NCI-H187 (cell line): ENCODE measurements at places on chromosomes 4 and X.

GRCh38 chrX:24482823-24483415 lies 17.8 kb downstream of the PDK3 start:
- no peak for DNase-seq

- DNase-seq: no peak
Observed at GRCh38 chrX:85108165-85108564, 104.5 kb downstream of the APOOL start.

GRCh38 chr4:141807103-141807891 lies 170.9 kb downstream of the IL15 start:
- DNase-seq: no peak

GRCh38 chr4:169489306-169489705 lies 123.1 kb downstream of the NEK1 start:
- no peak for DNase-seq

GRCh38 chr4:171639540-171639939 lies 173.7 kb upstream of the GALNTL6 start:
- no peak for DNase-seq

- DNase-seq: no peak
Observed at GRCh38 chr4:142845293-142846107, 601 bp downstream of the INPP4B start.

GRCh38 chr4:2375427-2375826 lies 43.0 kb downstream of the ZFYVE28 start:
- no peak for DNase-seq

- DNase-seq: no peak
Observed at GRCh38 chr4:79673898-79674297, 265.9 kb upstream of the GK2 start.

DNA sequence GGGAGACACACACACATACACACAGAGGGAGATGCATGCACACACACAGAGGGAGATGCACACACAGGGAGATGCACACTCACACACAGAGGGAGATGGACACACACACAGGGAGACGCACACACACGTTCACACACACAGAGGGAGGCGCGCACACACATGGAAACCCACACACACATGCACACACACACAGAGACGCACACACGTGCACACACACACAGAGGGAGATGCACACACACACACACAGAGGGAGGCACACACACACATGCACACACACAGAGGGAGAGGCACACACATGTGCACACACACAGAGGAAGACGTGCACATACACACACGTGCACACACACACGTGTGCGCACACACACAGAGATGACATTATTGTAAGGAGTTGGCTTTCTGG lies 79.1 kb downstream of the HMX1 start:
- no peak for DNase-seq

DNA sequence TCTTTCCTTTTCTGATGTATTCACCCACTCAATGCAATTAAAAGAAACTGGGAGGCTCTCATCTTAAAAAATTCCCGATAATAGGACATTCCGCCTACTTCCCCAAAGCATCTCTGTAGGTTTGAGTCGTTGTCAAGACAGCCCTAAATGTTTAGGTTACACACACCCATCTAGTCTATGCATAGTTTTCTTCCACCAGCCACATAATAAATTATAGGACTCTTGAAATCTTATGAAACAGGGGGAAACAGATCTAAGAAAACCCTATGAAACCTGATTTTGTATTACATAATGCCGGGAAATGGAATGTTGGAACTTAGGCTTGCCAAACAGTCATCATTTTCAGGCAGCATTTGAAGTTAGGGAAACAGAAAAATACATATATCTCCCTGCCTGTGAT lies 150.0 kb downstream of the PRKX start:
- no peak for DNase-seq

GRCh38 chr4:15912961-15913630 lies 25.4 kb downstream of the FGFBP1 start:
- DNase-seq: no peak

DNA sequence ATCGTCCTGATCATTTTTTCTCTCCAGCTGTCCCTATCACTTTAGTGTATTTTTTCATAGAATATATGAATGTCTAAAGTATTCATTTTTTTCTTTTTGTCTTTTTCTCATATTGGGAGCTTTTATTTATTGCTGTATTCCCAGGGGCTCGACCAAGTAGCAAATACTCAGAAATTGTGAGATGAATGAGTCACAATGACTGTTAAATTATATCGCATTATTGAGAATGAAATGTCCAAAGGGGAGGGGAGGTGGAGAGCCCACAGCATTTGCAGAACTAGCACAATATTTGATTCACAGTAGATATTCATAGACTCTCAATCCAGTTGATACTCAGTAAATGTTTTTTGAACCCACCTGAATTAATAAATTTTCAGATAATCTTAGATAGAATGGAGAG lies 543.6 kb upstream of the FAM241A start:
- DNase-seq: no peak

DNA sequence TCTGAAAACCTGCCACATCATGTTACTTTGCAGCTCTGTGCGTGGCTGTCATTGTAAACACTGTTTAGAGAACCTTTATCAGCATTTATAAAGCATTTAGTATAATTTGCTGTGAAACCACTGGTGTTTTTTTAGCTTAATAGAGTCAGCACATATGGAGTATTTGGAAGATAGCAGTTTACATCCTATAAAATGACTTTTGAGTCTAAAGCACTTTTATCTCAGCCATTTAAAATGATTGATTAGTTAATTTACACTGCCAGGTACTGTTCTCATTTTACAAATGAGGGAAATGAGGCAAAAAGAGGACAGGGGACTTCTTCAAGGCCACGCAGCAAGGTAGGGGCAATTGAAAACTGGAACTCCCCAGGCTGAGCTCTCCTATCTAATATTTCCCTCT lies 181.7 kb downstream of the FRMPD4 start:
- DNase-seq: no peak

DNA sequence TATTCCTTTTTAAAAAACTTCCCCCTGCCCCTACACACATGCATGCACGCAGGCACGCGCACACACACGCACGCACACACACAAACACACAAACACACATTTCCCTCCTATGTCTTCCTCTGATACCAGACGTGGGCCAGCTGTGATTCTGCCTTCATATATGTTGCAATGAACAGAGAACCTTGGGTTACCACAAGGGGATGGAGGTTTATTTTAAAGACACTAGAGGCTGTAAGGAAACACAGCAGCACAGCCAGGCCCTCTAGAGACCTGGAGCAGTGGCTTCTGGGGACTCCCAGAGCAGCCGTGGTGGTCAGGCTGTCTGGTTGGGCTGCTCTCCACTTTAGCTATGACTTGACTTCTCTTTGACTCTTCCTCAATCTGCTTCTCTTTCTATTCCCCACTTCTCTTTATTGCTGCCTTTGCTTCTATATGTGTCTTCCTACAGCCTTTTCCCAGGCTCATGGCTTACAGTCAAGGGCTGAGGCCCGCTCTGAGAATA lies 3.2 kb upstream of the TLR10 start:
- no peak for DNase-seq

- DNase-seq: no peak
Observed at GRCh38 chr4:167084321-167084720, 150.0 kb downstream of the SPOCK3 start.

DNA sequence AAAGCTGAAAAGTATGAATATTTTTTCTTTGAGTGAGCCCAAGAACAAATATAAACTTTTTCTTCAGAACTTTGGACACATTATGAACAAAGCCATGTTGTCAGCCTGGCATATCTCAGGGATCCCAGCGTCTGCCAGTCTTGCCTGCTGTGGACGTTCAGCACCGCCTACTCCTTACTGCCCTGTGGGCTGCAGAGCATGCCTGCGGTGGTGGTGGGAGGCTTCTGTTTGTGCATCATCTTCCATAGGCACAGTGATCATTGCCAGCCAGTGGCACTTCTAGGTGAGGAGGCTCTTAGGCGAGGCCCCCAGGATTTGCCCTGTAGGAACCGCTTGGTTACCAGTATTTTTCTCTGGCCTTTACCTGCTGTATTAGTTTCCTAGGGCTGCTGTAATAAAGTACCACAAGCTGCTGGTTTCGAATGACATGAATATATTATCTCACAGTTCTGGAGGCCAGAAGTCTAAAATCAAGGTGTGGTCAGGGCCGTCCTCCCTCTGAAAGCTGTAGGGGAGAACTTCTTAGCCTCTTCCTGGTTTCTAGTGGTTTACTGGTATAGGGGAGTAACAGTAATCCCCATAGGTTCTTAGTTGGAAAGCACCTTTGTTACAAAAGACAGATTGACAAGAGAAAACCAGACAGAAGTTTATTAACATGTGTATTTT lies 15.4 kb downstream of the ANXA3 start:
- no peak for DNase-seq

- DNase-seq: no peak
Observed at GRCh38 chr4:10704430-10704810, 19.9 kb upstream of the CLNK start.

GRCh38 chrX:19514791-19515614 lies at the start of gene MAP3K15:
TSS of gene MAP3K15 (minus strand) at chrX:19515508. CDS start at chrX:19515261, 247 bp downstream.
- DNase-seq: no peak

- no peak for DNase-seq
Observed at GRCh38 chr4:1283711-1284110, 6.0 kb upstream of the MAEA start.

GRCh38 chr4:26076000-26076587 lies 162.1 kb downstream of the SMIM20 start:
- DNase-seq: no peak

GRCh38 chr4:87409420-87409939 lies 12.9 kb upstream of the NUDT9 start:
- DNase-seq: no peak

- no peak for DNase-seq
Observed at GRCh38 chr4:17930256-17930655, 91.3 kb downstream of the LCORL start.

DNA sequence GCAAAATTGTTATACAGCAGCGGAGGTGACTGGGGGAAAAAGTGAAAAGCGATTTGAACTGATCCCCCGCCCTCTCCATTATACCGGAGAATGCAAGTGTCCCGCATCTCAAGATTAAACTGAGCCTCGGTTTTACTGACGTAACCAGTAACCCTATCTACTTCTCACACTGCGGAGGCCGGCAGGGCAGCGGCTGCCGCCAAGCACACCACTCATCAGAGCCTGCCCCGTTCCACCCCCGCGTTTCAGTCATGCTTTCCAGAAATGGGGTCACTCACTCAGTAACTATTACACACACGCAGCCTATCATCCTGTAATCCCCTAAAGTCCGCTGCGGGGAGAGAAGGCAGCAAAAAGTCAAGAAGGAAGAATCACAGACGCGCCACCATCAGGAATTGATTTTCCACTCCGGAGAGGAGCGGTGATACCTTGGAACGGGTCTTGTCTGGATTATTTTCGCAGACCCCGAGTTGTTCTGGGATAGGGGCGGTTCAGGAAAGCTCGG lies 1.4 kb downstream of the RPS6KA3 start:
- DNase-seq: no peak

DNA sequence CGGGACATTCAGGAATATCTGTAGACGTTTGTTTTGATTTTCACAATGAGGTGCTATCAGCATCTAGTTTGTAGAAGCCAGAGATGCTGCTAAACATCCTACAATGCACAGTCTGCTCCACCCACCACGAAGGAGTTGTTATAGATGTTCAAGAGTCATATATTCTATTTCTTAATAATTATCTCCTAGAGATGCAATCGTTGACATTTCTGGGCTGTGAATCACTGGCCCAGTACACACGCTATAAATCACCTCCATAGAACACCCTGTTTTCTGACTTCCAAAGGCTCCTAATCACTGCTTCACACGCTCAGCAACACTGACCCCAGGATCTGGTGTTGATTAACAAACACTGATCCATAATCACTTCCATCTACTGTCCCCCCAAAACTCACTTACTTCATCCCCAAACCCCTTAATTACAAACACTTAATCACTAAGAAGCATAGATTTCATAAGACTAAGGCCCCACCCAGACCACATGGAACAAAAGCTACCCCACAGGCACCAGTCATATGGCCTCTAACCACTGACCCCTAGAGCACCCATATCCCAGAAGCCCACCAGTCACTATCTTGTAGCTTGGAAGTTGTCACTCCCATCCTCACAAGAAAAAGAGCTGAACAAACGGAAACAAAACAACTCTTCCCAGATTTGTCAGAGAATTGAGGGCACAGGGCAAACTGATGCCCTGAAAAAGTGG lies 31.7 kb upstream of the ZNF41 start:
- no peak for DNase-seq

DNA sequence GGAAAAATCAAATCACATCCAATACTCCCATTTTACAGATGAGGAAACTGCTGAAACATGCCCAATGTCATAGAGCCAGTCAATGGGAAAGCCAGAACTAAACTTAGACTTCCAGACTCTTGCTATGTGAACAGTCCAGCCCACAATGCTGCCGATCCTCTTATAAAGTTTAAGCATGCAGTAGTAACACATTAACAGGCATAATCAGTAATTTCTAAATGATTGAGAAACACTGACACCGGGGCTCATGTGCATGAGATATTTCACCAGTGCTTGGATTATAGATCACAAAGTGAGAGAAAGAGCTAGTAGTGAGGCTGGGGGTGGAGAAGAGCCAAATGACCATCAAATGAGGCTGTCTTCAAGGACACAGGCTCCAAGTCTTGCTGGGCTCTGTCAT lies 2.5 kb downstream of the BDH2 start:
- DNase-seq: no peak

DNA sequence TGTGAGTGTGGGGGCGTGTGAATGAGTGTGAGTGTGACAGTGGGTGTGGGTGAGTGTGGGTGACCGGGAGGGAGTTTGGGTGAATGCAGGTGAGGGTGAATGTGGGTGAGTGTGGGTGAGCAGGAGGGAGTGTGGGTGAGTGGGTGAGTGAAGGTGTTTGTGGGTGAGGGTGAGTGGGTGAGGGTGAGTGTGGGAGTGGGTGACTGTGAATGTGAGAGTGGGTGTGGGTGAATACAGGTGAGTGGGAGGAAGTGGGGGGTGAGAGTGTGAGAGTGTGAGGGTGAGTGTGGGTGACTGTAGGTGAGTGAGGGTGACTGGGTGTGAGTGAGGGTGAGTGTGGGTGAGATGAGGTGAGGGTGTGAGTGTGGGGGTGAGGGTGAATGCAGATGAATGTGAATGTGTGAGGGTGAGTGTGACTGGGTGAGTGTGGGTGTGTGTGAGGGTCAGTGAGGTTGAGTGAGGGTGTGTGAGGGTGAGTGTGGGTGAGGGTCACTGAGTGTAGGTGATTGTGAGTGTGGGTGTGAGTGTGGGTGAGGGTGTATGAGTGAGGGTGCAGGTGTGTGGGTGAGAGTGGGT lies 1677.3 kb upstream of the TENM3 start:
- DNase-seq: no peak

- DNase-seq: no peak
Observed at GRCh38 chrX:72105436-72105835, 26.3 kb downstream of the RTL5 start.
